ENCODE measurements at places on chromosomes 7 and 10.

DNA sequence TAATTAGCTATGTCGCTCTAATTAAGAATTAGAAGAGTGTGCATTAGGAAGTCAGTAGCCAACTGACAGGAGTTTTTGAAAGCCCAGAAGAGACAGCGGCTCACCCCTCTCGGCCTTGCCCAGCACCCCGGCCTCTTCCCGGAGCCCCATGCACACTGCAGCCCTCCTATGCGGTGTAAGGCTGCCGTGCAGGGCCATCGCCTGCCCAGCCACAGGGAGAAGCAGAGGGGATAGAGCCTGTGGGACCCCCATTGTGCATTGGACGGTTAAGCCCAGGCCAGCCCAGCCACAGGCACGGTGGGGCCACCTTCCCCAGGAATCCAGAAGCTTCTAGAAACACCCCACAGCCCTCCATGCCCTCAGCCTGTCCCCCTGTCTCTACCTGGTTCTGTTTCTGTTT, 569.7 kb upstream of the MKI67 start:
- no peak for DNase-seq

GRCh38 chr10:132742837-132743194, 43.1 kb downstream of the NKX6-2 start:
- no peak for DNase-seq

DNA sequence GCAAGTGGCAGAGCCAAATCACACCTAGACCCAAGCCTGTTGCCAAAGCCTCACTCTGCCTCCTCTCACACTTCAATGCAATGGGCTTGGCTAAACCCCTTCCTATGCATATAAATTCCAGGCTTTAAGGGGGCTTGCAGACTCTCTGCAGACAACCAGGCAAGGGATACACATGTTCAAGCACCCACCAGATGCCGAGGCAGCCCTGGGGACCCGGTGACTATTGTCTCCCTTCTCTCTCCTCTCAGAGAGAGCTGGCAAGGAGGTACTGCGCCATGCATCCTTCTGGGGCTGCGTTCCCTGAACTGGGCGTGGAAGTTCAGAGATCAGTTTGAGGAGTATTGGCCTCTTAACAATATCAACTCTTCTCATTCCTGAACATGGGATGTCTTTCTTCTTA, 131.2 kb downstream of the ARHGAP22 start:
- DNase-seq: no peak

GRCh38 chr10:68074031-68074774, 880 bp downstream of the HERC4 start:
- DNase-seq: no peak

- no peak for DNase-seq
Measured at GRCh38 chr10:61786728-61787127, 114.8 kb upstream of the ARID5B start.

- DNase-seq: no peak
Measured at GRCh38 chr10:42985436-42986316, 91.2 kb upstream of the RET start.

GRCh38 chr7:103962070-103962469, 27.4 kb downstream of the RELN start:
- DNase-seq: no peak

DNA sequence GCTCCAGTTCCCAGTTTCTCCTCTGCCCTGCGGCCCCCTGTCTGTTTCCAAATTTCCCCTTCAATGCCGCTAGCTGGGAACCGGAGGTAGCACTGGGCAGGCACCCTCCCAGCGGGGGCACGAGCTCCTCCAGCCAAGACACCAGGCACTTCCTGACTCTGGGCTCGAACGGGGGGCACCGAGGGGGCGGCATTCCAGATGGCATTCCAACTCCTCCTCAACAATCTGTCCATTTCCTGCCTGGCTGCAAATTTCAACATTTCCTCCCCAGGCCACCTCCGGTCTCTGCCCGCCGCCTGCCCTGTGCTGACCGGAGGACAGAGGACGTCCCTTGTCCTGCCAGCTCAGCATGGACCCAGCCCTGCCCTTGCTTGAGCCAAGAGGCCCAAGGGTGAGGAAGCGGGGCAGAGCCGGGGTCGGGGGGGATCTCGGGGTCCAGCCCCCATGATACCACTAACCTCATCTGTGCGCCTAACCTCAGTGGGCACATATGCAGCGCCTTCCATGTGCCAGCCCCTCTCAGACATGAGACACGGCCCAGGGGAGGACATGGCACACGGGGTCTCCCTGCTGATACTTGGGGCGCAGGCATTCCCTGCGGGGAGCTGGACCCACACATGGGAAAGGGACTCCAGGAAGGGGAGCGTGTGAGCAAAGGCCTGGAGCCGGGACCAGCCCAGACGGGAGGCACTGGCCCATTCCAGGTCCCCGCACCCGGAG, 58.0 kb downstream of the PDGFA start:
- DNase-seq: no peak

- DNase-seq: no peak
Measured at GRCh38 chr10:116169782-116170445, 103.1 kb downstream of the GFRA1 start.
